Activated CD4-positive, alpha-beta memory T cell treated with anti-CD3 and anti-CD28 coated beads, Interleukin-2, amount 10 ng/mL, durations not matched to agents 7 days and 5 days (primary cell): ENCODE measurements at places on chromosomes 6 and 20.

DNA sequence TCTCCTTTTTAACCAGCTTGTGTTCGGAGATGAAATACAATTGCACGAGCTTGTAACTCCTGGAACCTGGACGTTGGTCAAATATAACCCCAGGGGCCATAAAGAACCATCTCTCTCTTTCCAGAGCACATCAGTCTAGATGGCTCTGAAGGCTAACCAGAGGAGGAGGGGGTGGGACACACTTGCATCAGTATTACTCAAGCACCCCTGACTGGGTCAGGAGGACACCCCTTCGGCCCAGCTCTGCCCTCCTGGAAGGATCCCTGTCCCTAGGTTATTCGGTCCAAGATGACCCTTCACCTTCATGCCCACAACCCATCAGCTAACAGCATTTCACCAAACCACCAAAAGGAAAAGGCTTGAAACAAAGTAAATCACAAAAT is 67.1 kb downstream of the FYN start:
- no peak for DNase-seq

DNA sequence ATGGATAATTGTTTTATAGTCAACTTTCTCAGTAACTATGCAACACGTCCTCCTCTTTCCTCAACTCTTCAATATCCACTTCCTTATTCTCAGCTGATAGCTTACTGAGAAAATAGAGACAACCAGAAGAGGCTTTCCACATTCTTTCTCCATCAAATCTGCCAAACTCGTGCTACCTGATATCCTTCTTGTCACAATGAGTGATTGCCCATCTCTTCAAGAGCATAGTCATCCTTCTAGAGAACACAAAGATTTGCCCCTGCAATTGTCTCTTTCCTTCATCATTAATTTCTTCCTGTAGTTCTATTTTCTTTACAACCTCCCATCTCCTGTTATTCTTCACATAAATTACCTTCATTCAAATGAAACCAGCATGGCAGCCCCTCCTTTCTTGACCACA is 75.9 kb upstream of the RGS17 start:
- no peak for DNase-seq

GRCh38 chr20:19909725-19910124 is 107.4 kb upstream of the NAA20 start:
- no peak for DNase-seq

- DNase-seq = no peak
These were observed 22.2 kb downstream of the CEP57L1 start for GRCh38 chr6:109117346-109118035.

DNA sequence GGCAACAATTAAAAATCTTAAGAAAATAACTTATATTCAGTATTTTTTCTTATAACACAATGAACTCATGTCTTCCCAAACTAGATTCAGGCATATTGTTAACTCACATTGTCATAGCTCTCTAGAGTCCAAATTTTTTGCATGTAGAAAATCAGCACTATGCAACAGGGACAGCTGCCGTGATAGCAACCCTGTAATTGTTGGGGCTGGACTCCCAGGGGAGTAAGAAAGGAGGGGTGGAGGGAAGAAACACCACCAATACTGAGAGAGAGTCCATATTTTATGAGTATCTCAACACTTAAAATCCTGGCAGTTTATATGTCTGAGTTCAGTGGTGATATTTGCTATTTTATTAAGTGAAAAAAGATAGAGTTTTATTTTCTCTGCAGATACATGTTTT is 89.6 kb upstream of the HS3ST5 start:
- DNase-seq = no peak

- peak; percentile 9 for DNase-seq
These were observed 24.7 kb downstream of the PTGIS start for GRCh38 chr20:49543071-49543857.

DNA sequence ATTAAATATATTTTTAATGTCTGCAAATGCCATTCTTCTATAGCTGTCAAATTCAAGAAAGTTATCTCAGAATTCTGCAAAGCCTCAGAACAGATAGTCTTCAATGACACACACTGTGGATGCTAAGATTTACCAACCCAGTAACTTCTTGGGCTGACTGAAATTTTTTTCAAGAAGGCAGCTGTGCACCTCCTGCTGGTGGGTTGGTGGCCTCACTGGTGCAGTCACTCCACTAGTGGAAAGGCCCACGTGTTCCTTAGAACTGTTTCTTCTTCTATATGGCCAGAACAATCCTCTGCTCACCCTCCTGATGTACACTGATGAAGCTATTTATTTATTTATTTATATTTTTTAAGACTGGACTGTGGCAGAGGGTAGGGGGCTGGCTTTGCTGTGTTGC is 28.1 kb upstream of the MTCL3 start:
- DNase-seq = no peak

DNA sequence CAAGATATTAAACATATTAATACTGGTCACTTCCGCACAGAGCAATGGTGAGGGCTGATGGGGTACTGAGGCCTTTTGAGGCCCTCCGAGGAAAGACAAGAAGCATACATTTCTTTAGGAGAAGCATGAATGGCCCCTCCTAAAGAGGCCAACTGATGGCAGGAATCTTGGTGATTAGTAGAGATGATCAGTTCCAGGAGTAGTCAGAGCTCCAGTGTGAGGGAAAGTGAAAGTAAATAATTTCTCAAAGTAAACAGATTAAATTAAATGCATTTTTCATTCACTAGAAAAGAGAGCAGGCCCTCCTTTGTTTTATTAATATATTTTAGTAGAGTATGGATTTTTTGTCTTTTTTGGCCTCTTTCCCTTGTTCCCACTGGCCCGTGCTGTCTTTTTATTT is 38.2 kb downstream of the NOX3 start:
- DNase-seq = no peak

GRCh38 chr6:157638779-157639178 is 184.3 kb upstream of the SNX9 start:
- no peak for DNase-seq

- DNase-seq = peak; percentile 16
These were observed 9.4 kb downstream of the TREML2 start for GRCh38 chr6:41191569-41191968.

DNA sequence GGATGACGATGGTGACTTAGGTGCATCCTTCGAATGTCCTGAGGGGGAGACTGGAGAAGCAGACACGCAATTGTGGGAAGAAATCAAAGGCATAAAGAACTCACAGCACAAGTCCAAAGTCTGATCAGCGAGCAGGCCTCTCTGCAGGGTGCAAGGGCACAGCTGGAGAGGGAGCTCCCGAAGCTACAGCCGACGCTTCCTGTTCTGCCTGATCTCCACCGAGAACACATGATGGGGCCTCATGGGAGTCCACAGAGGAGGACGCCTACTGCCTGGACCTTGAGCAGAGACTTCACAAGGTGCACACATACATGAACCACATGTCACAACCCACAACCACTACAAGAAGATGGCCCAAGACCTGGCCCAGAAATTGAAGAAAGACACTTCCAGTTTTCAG is 51.4 kb downstream of the RIN2 start:
- DNase-seq = no peak

DNA sequence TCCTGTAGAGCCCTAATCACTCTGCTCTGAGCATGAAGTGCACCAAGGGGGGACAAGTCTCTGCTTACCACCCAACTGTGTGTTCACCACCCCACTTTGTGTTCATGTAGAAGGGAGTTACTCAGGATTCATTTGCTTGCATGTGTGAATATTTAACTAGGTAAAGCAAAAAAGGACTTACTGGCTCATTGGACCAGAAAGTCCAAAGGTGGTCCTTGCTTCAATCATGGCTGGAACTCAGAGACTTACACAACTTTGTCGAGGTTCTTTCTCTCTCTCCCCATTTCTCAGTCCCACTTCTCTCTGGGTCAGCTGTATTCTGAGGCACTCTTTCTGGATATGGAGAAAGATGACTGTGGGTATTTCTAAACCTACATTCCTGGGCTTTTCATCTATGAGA is 4.0 kb downstream of the TMEM200A start:
- DNase-seq = no peak

GRCh38 chr20:51562027-51562331 is 19.5 kb upstream of the NFATC2 start:
- DNase-seq = no peak

DNA sequence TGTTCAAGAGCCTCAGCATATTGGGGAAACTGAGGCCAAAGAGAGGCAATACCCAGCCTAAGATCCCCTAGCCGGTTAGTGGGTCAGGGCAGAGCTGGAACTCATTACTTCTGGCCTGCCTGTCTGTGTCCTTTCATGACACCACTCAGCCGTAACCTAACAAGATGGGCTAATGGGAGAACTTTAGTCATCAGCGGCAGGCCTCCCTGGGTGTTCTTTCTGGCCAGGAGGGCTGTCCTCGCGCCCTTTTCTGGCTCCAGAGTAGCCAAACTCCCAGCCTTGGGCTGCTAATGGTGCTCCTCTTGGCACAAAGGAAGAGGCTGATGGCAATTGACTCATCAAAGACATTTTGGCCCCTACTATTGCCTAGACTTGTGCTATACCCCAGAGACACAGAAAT is 76.6 kb downstream of the NCR2 start:
- no peak for DNase-seq

DNA sequence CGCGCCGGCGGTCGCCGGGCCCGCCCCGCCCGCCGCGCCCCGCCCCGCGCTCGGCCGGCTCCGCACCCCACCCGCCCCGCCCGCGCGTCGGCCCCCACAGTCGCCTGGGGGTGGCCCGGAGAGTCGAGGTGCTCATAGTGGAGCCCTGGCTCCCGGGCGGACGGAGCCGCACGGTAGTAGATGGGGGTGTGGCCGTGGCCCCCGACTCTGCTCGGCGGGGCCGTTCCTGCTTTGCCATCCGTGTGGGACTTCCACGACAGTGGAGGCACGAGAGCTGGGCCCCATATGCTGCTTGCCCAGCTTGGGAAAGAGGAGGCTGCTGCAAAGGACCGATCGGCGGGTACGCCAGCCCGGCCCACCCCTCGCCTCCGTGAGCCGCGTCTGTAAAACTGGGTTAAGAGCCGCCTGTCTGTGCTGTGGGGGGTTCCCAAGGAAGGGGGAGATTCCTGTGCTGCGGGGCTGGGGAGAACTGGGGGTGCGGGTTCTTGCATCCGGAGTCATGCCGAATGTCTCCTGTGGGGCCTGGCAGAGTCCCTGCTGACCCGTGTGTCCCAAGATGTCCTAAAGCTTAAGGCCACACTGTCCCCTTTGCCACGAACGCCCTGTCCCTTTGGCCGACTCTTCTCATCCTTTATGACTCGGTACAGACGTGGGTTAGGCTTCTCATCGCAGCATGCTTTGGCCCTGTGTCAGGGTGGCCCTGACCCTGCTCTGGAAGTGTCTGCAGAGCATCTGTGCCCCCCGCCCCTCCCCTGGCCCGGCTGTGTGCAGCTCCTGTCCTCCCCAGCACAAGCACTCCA is at the start of gene OPRL1:
Gene OPRL1 (plus strand): TSS at position 70 of the 800 bp plus-strand sequence. CDS start 12,639 bp downstream, outside the sequence.
- no peak for DNase-seq

DNA sequence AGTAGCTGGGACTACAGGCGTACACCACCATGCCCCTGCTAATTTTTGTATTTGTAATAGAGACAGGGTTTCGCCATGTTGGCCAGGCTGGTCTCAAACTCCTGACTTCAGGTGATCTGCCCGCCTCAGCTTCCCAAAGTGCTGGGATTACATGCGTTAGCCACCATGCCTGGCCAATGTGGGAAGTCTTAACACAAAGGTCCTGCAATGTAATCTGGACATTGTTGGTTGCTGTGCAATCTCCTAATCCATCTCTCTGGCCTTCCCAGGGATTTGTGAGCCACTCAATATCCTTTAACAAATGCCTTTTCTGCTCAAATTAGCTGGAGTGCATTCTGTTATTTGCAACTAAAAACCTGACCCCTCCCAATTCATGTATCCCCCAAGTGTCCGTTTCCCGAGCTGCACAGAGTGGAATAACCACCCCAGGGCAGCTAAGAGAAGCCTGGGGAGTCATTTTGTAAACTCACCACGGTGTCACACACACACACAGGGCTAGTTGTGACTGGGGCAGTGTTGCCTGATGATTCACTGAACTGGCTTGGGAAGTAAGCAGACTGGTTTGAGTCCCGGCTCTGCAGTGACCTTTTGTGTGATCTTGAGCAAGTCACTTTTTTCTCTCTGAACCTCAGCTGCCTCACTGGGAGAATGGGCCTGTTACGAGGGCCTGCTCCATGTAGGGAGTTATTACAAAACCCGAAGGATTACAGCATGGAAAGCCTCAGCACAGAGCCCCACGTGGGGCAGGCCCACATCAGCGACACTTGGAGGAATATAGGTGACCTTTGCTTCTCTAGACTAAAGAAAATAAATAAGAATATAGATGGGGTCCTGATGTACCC is 152.3 kb downstream of the ZMYND8 start:
- DNase-seq = no peak

GRCh38 chr6:167409079-167409478 is 84.2 kb downstream of the TTLL2 start:
- no peak for DNase-seq

GRCh38 chr20:48709058-48709691 is 118.6 kb downstream of the PREX1 start:
- DNase-seq = no peak

- DNase-seq = no peak
These were observed 359.4 kb downstream of the EPHA7 start for GRCh38 chr6:93059911-93060310.

DNA sequence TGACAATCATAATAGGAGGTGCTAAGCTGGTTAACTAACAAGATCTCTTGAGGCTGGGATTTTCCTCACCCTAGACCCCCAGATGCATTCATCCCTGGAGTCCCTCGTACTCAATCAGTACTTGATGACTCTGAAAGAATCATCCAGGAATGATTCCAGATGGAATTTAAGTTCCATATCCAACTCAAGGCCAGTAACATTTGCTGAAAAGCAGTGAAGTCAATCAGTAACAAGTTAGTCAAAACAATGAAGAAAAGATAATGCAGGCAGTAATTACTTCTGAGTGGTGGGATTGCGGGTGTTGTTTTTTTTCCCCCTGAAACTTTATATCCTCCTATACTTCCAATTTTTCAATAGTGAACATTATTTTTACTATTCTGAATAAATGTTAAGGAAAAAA is 18.6 kb downstream of the GMDS start:
- DNase-seq = no peak
